ENCODE measurements at places on chromosomes 1 and 21.

GRCh38 chr1:201561601-201562000 lies 22.7 kb downstream of the NAV1 start:
- no peak for DNase-seq

DNA sequence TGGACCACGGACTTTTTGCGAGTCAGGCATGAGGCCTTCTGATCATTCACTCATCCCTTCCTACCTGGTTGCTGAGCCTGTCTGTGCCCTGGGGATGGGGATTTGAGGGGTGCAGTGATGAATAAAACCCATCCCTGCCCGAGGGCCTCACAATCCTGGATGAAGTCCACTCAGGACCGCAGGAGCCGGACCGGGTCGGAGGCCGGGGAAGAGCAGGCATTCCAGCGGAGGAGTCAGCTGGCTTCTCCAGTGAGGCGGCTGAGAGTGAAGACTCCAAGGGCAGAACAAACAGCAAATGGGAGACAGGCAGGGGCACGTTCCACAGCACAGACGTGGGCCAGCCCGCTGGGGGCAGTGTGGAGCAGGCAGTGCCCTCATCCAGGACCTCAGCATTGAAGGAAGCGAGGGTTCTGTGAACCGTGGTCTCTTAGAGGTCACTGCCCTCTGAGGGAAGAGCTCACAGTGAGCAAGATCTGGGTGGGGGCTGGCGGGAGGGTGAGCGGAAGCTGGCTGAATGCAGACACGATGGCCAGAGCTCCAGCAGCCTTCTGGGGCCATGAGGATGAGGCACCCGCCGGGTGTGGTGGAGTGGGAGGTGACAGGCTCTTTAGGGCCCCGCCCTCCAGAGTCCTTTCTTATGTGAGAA lies 10.9 kb upstream of the LRRC3 start:
- no peak for DNase-seq

DNA sequence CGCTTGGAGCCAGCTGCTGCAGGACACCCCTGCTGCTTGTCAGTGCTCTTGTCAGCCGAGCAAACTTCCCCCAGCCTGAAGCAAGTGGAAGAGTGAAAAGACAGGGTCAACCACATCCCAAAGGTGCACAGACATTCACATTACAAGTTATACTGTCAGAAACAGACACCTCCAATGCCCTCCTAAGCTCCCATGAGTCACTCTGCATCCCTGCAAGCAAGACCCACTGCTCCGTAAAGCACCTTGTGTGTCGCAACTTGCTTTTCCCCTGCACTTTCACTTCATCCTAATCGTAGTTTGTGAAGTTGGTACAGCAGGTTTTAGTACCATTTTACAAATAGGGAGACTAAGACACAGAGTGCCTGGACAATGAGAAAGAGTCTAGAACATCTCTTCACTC lies 51.1 kb downstream of the KCNH1 start:
- no peak for DNase-seq

DNA sequence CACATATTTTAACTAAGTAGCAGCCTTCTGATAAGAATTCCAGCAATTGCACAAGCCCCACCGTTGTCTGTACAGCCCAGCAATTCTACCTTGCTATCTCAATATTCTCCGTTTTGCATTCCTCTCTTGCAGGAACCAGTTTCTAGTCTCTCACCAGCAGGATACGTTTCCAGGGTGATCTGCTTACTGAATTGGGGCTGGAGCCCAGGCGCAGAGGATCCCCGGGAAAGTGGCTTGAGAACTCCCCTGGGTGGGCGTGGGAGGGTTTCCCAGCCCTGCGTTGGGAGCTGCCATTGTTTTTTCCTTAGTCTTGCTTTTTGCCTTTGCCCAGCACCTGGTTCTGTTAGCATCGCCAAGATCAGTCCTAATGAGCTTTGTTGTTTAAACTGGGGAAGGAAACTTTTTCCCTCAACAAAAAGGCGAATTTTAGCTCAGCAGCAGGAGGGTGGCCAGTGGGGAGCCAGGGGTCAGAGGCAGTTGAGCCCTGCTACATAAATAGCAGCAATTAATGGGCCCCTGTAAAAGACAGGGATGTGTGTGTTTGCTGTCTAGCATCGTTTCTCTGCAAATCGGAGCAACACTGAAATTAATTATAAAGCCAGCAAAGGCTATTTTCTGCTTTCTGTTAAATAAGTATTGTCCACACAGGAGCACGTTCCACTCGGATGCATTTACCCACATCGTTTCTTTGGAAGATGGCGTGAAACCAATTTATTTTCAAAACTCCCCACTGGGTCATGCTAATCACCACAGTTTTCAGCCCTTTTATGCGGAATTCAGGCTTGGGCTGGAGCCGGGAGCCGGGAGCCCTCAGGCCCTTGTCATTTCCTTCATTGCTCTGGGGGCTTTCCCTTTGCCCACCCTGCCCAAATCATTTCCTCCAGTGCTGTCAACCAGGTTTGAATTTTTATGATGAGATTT lies 36.6 kb downstream of the HUNK start:
- DNase-seq, result no peak

- no peak for DNase-seq
Observed at GRCh38 chr21:20739421-20739820, 258.8 kb upstream of the NCAM2 start.

DNA sequence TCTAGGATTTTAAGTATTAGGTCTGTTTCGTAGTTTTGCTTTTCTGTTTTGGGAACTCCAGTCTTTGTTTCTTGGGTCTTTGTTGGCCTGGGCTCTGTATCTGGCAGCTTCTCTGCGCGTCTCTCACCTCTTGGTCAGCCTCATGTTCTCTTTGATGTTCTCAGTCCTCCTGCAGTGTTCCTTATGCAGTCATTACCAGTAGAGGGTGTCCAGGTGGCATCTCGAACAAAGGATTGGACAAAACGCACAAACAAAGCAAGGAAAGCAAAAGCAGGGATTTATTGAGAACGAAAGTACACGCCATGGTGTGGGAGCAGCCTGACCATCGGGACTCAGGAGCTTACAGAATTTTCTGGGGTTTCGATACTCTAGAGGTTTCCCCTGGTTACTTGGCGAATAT lies 133.7 kb upstream of the COL6A1 start:
- no peak for DNase-seq

GRCh38 chr1:81113688-81114087 lies 687.0 kb upstream of the ADGRL2 start:
- DNase-seq, result no peak

GRCh38 chr1:234924450-234925355 lies 203.9 kb downstream of the TOMM20 start:
- no peak for DNase-seq

- no peak for DNase-seq
Observed at GRCh38 chr1:31062867-31063380, 2.6 kb downstream of the PUM1 start.

- DNase-seq, result no peak
Observed at GRCh38 chr1:51487628-51488027, 31.4 kb downstream of the EPS15 start.

- no peak for DNase-seq
Observed at GRCh38 chr1:42420121-42420520, 35.7 kb downstream of the ZMYND12 start.

- DNase-seq, result no peak
Observed at GRCh38 chr1:27527890-27528817, 38.2 kb upstream of the WASF2 start.

DNA sequence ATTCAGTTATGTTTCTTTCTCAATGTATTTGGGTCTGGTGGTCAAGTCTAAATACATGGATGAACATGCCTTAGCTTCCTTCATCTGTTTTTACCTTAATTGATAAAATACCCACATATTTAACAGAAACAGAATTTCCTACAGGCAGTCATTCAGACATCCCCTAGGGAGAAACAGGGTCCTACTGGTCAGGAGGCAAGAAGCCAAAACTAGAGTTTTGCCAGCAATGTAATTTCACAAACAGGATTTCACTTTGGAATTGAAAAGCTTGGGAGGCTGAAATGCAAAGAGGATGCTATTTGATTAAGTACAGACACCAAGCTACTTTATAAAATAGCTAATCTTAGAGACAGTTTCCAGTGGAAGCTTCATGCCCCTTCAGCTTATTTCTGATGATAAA lies 224.2 kb downstream of the SIPA1L2 start:
- DNase-seq, result no peak

- DNase-seq, result no peak
Observed at GRCh38 chr1:13651279-13651678, 48.7 kb upstream of the PRDM2 start.

DNA sequence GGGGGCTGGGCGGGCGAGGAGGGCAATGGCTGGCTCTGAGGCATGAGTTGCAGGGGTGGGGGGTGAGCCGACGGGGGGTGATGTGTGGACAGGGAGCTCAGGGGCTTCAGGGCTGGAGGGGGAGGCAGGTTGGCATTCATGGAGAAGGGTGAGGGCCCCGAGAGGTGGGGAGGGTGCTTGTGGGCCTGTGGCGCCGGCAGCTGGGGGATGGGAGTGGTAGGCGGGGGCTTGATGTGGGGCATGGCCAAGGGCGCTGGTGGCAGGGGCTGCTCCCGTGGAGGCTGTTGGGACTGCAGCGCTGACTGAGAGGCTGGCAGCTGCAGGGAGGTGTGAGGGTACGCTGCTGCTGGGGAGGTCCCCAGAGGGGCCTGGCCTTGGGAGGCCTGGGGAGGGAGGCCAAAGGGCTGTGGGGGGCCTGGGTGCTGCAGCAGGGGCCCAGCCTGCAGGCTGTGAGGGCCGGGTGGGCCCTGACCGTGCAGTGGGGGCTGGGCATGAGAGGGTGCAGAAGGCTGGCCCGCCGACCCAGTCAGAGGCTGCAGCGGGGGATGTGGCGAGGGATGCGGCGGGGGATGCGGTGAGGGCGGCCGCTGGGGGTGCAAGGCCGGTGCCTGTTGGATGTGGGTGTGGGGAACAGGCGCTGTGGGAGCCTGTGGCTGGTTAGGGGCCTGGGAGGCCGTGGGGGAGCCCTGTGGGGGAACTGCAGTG lies 42.7 kb downstream of the SLC45A1 start:
- no peak for DNase-seq

DNA sequence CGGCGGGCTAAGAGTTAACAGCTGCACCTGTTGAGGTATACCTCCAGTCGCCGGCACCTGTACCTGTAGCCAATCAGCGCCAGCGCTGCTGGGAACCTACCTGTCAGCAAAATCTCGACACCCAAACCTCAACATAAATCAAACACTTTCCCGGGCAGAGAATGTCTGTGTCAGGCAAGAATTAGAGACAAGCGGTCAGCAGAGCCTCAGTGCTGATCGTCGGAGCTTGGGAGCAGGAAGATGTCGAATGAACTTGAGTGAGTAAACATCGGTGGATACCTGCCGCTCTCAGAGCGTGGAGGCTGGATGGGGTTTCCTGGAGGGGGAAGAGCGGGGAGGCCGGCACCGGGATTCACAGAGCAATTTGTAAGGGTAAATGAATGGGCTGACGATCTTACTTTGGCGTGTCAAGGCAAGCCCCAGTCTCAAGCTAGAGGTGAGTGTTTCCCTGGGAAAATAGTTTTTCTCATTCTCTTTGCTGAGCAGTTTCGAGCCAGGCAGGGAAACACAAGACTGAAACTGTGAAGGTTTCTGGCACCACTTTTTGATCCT lies at the start of gene GRHL3:
Gene GRHL3 (plus strand): TSS at position 46 of the 552 bp plus-strand sequence. CDS start 195 bp downstream, at position 241.
- no peak for DNase-seq

DNA sequence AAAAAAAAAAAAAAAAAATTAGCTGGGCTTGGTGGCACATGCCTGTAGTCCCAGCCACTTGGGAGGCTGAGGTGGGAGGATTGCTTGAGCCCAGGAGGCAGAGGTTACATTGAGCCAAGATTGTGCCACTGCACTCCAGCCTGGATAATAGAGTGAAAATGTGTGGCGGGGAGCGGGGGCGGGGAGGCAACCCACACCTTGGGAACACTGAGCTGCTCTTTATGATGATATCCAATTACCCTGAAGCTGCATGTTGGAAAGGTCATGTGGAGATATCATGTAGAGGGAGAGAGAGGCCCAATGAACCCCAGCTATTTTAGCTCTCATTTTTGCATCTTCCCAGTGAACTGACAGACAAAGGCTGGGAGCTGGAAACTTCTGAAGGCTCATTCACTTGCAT lies 48.3 kb upstream of the ZNF648 start:
- DNase-seq, result no peak

- DNase-seq, result no peak
Observed at GRCh38 chr1:24373044-24373443, 40.5 kb downstream of the STPG1 start.

DNA sequence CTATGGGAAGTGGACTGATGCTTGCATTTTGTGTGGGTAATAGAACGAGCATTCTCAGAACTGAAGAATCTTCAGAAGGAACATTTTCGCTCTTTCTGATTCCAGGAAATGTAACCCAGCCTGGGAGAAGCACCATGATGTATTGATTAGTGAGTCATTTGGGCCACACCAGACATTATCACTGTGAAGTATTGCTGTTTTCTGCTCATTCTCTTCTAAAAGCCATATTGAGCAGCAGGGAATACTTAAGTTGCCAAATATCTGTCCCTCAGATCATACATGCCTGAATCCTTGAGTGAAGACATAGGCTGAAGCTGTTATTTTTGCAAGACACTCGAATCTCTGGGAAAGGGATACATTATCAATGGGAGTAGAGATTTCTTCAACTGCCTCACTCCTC lies 213.1 kb downstream of the PCP4 start:
- DNase-seq, result no peak

DNA sequence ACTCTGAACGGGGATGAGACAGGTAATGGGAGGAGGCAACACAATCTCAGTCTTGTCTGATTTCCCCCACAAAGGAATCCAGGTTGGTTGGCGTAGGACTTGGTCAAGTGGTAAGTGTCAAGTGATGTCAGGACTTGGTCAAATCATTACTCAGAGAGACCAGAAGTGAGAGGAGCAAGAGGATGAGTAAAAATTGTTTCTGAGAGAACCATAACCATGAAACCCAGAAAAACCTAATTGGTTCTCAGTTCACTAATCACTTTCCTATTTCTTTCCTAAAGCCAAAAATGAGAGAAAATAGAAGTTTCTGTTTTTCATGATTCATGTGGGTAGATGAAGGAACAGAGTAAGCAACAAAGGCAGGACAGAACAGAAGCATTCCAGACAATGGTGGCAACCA lies 5.0 kb downstream of the PHC2 start:
- no peak for DNase-seq

GRCh38 chr1:212225416-212225815 lies 59.8 kb upstream of the PPP2R5A start:
- DNase-seq, result no peak

- DNase-seq, result no peak
Observed at GRCh38 chr1:116954440-116954839, 44.7 kb downstream of the PTGFRN start.

GRCh38 chr1:212976586-212976985 lies 26.2 kb downstream of the VASH2 start:
- DNase-seq, result no peak

GRCh38 chr1:228072658-228073043 lies 9.9 kb upstream of the ARF1 start:
- DNase-seq, result no peak

DNA sequence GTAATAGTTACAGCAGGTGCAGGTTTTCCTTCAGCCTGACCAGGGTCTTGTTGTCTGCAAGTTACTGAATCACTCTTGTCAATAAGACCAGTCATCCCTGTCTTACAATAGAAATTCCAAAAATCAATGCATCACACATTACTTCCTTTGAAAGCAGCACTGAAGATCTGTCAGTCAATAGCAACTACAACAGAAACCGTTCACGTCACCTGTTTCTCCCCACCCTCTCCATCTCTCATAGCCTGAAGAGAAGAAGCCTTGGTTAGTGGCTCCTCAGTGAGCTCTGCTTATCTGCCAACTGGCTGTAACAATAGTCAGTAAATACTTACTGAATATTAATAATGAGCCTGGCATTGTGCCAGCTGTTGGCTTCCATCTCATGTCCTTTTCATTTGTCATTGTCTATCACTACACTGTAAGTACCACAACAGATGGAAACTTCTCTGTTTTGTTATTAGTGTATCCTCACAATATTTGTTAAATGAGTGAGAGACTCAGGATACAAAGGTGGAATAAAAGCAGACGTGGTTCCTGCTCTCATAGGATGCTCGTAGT lies 195.2 kb downstream of the S1PR1 start:
- DNase-seq, result no peak

- no peak for DNase-seq
Observed at GRCh38 chr1:192678099-192678498, 42.2 kb downstream of the RGS13 start.

Data from AML-193 (cell line).